ENCODE measurements at places on chromosomes 4 and X.

GRCh38 chr4:80007745-80008149, 65.3 kb downstream of the ANTXR2 start:
- DNase-seq: peak; percentile 29

GRCh38 chrX:28848707-28849106, 261.5 kb downstream of the IL1RAPL1 start:
- no peak for DNase-seq

- peak; percentile 80 for DNase-seq
Observed at GRCh38 chr4:147829401-147830101, 97.7 kb downstream of the ARHGAP10 start.

DNA sequence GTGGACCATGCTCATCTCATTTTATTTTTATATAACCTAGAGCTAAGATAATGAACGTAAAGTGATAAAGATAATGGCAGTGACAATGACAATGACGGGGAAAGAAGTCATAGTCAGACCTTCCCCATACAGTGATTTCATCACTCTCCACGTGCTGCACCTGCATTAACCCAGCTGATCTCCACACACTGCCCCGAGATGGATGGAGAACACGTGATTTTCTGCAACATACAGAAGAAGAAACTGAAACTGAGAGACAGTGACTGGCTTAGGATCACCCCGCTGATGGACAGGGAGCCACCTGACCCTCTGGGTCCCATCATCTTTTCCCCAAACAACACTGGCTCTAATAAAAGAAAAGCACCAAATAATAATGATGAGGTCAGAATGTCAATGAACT, 22.0 kb downstream of the EVC2 start:
- no peak for DNase-seq

DNA sequence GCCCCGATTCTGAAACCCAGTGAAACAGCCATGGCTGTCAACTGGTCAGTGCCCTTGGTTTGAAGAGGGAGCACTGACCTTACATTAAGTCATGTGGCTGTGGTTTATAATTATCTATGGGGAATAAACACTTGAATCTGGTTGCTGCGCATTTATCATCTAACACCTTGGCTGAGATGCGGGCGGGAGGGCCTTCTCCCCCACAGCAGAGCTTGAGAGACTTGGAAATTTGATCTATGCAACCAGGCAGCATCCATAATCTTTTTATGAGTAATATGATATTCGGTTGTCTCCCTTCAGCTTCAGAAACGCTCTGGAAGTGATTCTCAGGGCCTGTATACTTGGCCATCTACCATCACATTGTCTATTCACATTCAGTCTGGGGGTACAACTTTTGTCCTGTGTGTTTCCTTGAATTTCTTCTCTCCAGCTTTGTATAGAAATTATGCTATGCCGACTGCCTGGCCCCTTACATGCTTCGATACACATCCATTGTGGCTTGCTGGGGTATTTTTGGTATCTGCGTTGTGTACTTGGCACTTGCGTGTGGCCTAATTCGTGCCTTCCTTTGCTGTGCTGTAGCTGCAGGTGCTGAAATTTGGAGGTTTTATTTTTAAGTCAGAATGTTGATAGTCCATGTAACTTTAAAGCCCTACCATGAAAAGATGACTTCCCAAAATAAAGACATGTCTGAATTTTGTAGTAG, 321.6 kb downstream of the ARHGAP10 start:
- DNase-seq: no peak

- DNase-seq: no peak
Observed at GRCh38 chr4:14368391-14368790, 633.9 kb upstream of the CPEB2 start.

DNA sequence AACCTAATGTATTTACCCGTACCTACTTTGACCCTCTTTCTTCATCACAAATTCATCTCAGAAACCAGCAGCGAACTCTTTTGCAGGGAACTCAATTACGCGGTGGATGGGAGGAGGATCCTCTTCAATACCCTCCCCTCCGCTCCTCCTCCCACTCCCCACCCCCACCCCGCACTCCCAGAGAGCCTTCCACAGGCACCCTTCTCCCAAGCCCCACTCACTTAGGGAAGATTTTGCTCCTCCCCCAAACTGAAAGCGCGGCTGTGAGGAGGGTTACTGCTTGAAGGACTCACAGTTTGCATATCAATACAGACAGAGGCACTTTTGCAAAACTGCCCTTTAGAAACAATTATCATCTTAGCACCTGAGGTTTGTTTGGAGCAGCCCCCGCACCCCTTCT, 960 bp upstream of the IL1RAPL1 start:
- peak; percentile 59 for DNase-seq

DNA sequence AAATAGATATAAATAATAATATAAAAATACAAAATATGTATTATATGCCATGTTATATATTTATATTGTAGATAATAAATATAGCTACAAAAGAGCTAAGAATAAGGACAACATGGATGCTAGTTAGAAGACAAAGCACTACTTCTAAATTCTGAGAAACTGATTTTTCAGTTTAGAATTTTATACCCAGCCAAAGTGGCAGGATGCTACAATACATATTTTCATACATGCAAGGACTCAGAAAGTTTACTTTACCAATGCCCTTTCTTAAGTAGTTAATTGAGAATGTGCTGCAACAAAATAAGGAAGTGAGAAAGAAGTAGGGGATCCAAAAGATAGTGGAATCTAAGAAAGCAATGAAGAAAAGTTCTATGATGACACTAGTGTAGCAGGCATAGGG, 64.5 kb downstream of the PDE5A start:
- DNase-seq: no peak

- no peak for DNase-seq
Observed at GRCh38 chr4:104436542-104436941, 58.2 kb downstream of the CXXC4 start.

- no peak for DNase-seq
Observed at GRCh38 chr4:23161787-23162186, 469.1 kb downstream of the GBA3 start.

- peak; percentile 92 for DNase-seq
Observed at GRCh38 chr4:87092389-87093141, 127.9 kb downstream of the KLHL8 start.

GRCh38 chr4:163495900-163496299, 1.4 kb downstream of the TMA16 start:
- no peak for DNase-seq

DNA sequence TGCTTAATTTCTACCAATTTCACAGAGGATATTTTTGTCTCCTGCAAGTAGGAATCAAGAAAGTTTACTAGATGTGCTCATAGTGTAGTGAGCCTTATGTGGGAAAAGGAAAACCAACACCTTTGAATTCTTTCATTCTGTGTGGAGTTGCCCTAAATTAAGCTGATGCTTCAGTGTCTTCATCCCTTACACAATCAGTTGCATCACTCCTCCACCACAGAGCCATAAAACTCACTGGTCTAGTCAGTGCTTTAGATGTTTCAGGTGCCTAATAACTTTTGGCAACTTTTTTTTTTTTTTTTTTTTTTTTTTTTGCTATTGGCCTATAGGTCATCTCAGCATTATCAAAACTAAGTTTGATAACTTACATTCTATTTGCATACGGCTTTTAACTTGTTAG, 41.5 kb downstream of the HHIP start:
- DNase-seq: no peak

Measured in fibroblast of pulmonary artery (primary cell).